ENCODE measurements at places on chromosomes 4 and X. TPM values are rescaled to one million over a fixed set of nuclear protein-coding genes. Genes with fewer than 3 reads are reported as not detected.

Gene TLR2
- total RNA-seq = 5.7 TPM

Gene CXCL5
- total RNA-seq = 0.13 TPM

Gene STK32B
- total RNA-seq = 0.64 TPM

Gene MGARP
- total RNA-seq = 0.32 TPM

Gene SOD3
- total RNA-seq = 22.3 TPM

Gene HTN1
- not detected for total RNA-seq

Gene CENPE
- total RNA-seq = 9.8 TPM

Gene UGT2A3
- total RNA-seq = 135 TPM

Gene USP51
- 0.49 TPM for total RNA-seq

Gene CXXC4
- total RNA-seq = 1.5 TPM

Gene NLGN4X
- 0.89 TPM for total RNA-seq

Gene SPATA4
- total RNA-seq = not detected

Gene PAK3
- total RNA-seq = 0.25 TPM

Gene TDO2
- 0.27 TPM for total RNA-seq

Gene ZIC3
- total RNA-seq = not detected

Gene POLR2B
- 70.2 TPM for total RNA-seq

DNA sequence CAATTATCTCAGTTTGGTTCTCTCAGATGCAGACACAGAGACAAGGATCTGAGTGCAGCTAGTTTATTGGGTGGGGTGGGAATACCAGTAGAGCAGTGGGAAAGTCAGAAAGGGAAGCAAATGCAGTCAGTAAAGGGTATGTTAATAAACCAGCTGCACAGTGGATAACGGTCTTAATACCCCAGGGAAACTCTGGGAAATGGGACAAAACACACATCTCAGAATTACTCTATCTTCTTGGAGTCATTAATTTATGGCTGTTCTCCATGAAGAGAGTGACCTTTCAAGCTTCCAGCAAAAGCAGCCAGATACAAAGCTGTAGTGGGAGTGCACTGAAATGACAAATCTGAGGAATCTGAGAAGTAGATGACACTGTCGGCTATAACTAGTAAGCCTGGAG lies 73.3 kb upstream of the NALF2 start:
- no peak for DNase-seq

GRCh38 chr4:105060628-105061027 lies 86.0 kb upstream of the TET2 start:
- DNase-seq = no peak

- DNase-seq = peak; percentile 64
Measured at GRCh38 chrX:39730662-39731329, 367.0 kb downstream of the BCOR start.

DNA sequence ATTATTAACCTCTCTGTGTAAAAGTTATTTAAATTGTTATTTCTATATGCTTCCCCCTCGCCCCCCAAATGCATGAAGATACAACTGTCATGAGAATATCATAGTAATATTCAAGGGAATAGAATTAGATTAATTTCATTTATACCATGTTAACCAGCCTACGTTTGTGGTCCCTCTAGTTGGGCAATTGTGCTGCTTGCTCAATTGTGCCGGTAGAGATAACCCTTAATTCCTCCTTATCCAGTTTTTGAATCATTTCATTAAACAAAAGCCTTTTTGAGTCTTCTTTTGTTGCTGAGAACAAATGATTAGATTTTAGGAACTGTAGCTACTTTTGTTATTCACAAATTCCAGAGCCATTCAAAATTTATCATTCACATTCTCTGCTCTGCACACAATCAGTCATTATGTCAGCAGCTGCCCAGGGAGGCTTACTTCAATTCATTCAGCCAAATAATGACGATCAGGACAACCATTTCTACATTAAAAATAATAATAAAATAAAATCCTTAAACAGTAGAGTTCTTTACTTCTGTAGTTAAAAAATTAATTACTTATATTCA lies 98.1 kb downstream of the ADGRL3 start:
- no peak for DNase-seq

- DNase-seq = no peak
Measured at GRCh38 chrX:12610079-12610478, 181.1 kb upstream of the PRPS2 start.

DNA sequence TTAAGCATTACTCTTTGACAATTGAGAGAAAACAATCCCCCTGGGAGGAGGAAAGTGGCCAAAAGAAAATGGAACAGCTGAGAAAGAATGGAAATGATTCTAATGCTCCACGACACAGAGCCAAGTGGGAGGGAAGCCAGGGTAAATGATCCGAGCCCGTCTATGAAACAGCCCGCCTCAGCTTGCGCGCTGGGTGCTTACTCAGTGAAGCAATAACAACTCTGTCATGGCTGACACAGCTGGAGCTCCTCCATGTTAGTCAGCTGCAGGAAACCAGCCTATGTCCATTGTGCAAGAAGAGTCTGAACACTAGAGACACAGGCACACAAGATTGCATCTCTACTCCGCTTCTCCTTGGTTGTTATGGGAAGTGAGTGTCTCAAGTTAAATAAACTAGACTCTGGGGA lies 19.3 kb downstream of the NOA1 start:
- peak; percentile 69 for DNase-seq

DNA sequence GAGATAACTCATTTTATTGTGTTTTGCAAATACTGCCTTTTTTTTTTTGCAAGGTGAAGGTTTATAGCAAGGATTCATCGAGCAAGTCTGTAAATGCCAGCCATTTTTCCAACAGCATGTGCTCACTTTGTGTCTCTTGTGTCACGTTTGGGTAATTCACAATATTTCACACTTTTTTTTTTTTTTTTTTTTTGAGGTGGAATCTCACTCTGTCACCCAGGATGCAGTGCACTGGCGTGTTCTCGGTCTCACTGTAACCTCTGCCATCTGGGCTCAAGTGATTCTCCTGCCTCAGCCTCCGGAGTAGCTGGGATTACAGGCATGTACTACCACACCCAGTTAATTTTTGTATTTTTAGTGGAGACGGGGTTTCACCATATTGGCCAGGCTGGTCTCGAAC lies 1.9 kb downstream of the RNF4 start:
- DNase-seq = no peak

DNA sequence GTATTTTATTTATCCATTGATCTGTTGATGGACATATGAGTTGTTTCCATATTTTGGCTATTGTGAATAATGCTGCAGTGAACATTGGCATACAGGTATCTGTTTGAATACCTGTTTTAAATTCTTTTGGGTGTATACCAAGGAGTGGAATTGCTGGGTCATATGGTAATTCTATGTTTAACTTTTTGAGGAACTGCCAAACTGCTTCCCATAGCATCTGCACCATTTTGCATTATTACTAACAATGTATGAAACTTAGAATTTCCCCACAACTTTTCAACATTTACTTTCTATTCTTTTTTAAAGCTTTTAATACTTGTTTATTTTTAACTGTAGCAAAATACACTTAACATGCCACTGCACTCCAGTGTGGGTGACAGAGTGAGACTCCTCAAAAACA lies 57.0 kb upstream of the MSN start:
- no peak for DNase-seq

GRCh38 chrX:41750716-41751115 lies 26.7 kb downstream of the GPR82 start:
- no peak for DNase-seq

- DNase-seq = no peak
Measured at GRCh38 chr4:173345648-173346047, 11.5 kb upstream of the HMGB2 start.

GRCh38 chr4:76694056-76694455 lies 203.9 kb downstream of the SOWAHB start:
- DNase-seq = no peak

DNA sequence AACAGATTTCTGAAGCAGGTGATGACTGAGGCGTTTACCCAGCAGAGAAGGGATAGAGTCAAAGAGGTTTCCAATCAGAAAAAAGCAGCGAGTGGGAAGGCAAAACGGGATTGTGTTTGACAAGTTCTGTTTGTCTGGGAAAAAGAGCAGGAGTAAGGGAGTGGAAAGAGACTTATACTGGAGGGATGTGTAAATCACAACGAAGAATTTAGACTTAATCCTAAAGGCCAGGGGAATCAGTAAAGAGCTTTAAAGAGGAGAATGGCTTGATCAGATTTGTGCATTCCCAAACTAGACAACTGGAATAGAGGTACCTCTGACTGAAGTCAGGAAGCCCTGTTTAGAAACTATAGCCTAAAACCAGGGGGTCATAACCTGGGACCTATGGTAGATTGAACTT lies 31.5 kb upstream of the LRBA start:
- no peak for DNase-seq

GRCh38 chr4:129246910-129247461 lies 151.0 kb downstream of the C4orf33 start:
- peak; percentile 28 for DNase-seq

- no peak for DNase-seq
Measured at GRCh38 chrX:74117962-74118902, 185.7 kb upstream of the ZCCHC13 start.

DNA sequence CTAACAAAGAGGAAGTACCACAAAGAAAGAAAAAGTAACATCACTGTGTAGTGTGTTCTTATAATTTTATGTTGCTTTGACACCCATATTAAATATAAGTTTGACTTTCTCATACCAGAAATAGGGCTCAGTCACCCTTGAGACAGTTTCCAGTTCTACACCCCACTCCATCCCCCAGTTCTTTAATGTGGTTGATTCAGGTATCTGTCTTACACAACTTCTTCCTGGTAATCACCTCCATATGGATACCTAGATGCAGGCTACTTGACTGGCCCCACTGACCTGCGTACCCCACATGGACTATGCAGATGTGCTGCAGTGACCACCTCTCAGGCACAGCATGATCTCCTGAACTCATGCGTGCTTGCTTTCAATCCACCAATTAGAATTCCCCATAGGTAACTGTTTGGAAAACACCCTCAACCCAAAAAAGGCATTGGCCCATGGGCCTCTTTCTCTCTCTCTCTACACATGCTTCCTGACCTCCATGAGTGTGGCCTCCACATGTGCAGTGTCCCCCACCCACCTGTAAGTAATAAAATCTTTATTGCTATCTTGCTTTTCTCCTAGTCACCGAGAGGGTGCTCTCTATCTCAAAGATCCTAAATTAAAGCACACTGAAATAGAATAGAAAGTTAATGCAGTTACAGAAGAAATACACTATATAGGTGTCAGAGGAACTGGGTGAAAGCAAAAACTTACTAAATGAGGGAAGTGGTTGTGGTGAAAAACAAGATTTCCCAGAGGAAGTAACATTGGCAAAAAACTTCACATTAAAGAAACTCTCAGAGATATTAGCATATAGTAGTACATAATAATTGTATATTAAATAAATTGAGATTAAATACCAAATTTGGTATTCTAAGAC lies 98.4 kb downstream of the ZAR1 start:
- no peak for DNase-seq

GRCh38 chrX:139538907-139539790 lies 8.6 kb downstream of the F9 start:
- no peak for DNase-seq

GRCh38 chr4:183326853-183327252 lies 4.6 kb upstream of the CLDN24 start:
- DNase-seq = no peak

DNA sequence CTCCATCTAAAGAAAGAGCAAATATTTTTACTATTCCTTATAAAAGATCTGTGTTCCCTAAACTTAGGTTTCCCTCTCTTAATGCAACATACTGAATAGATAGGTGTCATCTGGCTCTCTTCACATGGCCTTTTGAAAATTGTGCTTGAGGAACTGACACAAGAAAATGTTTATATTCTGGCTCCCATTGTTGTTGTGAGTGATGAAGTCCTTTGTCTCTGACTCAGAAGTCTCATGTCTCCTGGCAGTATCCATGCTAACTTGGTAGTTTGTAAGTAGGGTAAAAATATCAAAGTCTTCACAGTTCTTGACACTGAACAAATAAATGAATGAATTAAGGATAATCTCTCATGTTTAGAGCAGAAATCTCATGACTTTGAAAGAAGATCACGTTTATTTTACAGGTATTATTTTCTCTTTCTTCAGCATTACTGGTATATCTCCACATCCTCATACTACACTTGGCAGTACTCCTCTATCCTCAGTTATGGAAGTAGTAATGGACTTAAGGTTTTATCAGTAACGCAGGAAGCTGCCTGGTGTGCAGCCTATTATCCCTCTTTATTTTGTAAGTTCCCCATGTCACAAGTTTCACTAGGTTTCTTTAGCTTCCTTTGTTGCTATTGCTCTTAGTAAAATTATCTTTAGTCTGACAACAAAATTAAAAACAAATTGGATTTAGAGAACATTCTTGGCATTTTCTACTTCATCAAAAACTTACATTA lies 14.2 kb upstream of the PABPC4L start:
- no peak for DNase-seq

DNA sequence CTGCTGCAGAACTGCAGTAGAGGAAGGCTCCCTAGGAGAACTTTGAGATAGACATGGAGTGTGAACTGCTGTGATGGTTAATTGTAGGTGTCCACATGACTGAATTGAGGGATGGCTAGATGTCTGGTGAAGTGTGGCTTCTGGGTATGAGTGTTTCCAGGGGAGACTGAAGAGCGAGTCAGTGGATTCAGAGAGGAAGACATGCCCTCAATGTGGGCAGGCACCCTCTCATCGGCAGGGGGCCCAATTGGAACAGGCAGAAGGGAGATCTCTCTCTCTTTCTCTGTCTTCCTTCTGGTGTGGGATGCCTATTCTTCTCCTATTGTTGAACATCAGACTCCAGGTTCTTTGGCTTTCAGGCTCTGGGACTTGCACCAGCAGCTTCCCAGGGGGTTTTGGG lies 304.7 kb upstream of the GATB start:
- no peak for DNase-seq

DNA sequence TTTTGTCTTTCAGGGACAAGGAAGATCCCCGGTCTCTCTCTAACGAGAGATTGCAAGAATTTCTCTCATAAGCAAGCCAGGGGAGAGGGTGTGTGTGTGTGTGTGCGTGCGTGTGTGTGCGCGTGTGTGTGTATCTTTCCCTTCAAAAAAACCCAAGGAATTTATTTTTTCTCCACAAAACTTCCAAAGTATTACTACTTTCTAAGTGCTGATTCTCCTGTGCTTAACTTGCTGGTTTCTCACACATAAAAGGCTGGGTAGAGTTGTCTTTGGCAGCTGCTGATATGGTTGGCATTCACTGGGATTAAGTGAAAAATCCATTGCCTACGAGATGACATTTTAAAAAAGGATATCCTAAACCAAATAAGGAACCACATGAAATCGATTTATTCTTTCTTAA lies 435.7 kb downstream of the RAPGEF2 start:
- DNase-seq = no peak

- no peak for DNase-seq
Measured at GRCh38 chrX:44431194-44431593, 87.7 kb upstream of the EFHC2 start.

GRCh38 chr4:179399054-179399782 lies 1957.0 kb upstream of the AGA start:
- no peak for DNase-seq

DNA sequence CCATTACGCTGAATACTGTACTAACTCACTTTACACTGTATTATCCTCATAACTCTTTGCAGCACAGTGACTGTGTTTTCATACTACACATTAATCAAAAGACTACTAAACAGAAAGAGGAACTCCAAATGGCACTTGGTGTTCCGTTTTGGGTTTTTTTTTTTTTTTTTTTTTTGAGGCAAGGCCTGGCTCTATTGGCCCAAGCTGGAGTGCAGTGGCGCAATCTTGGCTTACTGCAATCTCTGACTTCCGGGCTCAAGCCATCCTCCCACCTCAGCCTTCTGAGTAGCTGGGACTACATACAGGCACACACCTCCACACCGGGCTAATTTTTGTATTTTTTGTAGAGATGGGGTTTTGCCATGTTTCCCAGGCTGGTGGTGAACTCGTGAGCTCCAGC lies 10.7 kb downstream of the KLHL8 start:
- DNase-seq = no peak
